ENCODE measurements at places on chromosomes 6 and 20. TPM values are rescaled to one million over a fixed set of nuclear protein-coding genes. Genes with fewer than 3 reads are reported as not detected.

POLR3F gene
- total RNA-seq = 4.9 TPM

HAO1 gene
- not detected for total RNA-seq

PXMP4 gene
- 8.8 TPM for total RNA-seq

RUNX2 gene
- 4.4 TPM for total RNA-seq

ECT2L gene
- total RNA-seq = 0.20 TPM

CLIC5 gene
- total RNA-seq = 0.25 TPM

TMEM170B gene
- total RNA-seq = 0.98 TPM

All from cardiac ventricle fibroblast (primary cell).